Suprapubic skin (tissue), 4 donors: ENCODE measurements at places on chromosomes 16 and 17. TPM values are rescaled to one million over a fixed set of nuclear protein-coding genes. Genes with fewer than 3 reads are reported as not detected.

- no peak for DNase-seq
Observed at GRCh38 chr17:50865868-50866260, 290 bp downstream of the TOB1 start.

NHERF2 gene
- 20.3 TPM for total RNA-seq

- no peak for DNase-seq
Observed at GRCh38 chr16:88653596-88654362, 2.9 kb upstream of the CYBA start.

GRCh38 chr17:4585638-4585994, 1.3 kb downstream of the SMTNL2 start:
- no peak for DNase-seq

CDRT15 gene
- total RNA-seq, result not detected

DNA sequence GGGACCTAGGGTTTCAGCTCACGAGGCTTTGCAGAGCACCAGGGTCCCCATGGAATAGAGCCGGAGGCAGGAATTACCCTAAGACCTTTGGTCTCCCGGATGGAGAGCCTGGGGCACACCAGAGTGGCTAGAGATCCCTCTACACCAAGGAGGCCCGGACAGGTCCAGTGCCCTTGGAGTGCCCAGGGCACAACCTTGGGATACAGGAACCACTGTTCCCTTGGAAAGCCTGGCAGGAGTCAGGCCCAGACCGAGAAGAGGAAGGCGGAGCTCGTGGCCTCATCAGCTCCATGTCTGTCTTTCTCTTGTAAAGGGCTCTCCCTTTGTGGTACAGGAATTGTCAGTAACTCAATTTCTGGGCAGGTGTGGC, 3.8 kb upstream of the DBNDD1 start:
- DNase-seq, result no peak

DNA sequence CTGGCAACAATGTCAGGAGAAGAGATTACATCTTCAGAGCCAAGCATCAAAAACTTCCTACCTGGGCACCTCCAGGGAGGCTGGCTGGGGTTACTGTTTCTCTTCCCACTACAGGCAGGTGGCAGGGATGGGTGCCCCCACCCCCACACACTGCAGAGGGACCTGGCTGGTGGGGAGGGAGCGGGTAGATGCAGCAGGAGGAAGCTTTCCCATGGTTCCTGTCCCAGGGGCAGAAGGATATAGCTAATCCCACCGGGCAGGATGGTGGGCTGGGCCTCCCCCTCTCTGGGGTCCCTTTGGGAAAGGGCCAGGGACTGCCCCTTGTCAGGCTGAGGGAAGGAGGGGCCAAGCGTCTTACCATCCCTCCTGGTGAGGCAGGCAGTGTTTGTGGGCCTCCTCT, 16.7 kb upstream of the MTMR4 start:
- no peak for DNase-seq
